ENCODE measurements at places on chromosomes 1 and 21. TPM values are rescaled to one million over a fixed set of nuclear protein-coding genes. Genes with fewer than 3 reads are reported as not detected.

The OBSCN gene
- total RNA-seq, result 191 TPM

DNA sequence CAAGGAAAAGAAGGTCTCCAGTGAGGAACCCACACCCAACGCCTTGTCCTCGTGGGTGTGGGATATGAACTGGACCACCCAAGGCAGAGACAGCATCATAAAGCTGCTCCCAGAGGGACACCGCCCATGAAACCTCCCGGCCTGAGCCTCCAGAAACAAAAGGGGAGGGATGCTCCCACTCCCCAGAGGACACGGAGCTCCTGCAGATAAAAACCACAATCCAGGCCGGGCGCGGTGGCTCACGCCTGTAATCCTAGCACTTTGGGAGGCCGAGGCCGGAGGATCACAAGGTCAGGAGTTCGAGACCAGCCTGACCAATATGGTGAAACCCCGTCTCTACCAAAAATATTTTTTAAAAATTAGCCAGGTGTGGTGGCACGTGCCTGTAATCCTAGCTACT, 66.4 kb downstream of the CHD5 start:
- peaks cover 5% of the 10 kb centered on the region for H3K27me3 ChIP-seq
- H3K4me3 ChIP-seq, result no peak overlapping the region
- H3K4me1 ChIP-seq, result no peaks in the 10 kb centered on the region
- H3K27ac ChIP-seq, result no peak overlapping the region
- no peaks in the 10 kb centered on the region for H3K36me3 ChIP-seq

The GBP6 gene
- not detected for total RNA-seq

GRCh38 chr1:6052543-6053205, 7.0 kb downstream of the KCNAB2 start:
- peaks cover 4% of the 10 kb centered on the region for H3K4me1 ChIP-seq
- no peaks in the 10 kb centered on the region for H3K36me3 ChIP-seq
- H3K4me3 ChIP-seq, result no peak overlapping the region
- peaks cover 46% of the 10 kb centered on the region for H3K27me3 ChIP-seq

DNA sequence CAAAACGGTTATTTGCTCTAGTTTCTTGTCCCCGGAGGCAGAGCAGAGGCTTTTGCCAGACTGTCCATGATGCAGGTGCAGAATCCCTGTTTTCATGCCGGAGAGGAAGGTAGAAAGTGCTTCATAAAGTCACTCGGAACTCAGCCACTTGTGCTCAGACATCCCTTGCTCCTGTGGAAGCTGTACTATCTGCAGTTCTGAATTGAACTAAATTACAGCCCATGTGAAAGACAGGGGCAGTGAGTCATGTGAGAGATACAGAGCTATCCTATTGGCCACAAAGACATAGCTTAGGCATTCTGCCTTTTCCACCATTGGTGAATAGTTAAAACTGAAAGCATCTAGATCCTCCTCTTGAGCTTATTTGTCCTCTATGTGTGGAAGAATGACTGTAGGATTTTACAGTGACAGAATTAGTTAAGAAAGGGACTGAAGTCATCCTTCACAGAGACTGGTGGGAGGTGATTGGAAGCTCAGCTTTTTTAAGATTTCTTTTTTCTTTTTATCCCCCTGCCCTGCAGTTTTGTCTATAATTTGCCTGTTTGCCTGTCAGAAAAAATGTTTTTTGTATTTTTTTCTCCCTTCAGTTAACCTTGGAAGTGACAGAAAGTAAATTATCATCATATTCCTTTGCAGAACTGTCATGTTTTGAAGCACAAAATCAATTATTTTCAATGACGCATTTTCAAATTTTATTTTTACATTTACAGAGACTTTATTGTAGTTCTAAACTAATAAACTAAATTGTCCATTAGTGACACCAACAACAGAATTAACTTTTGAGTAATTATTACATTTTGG, 298.6 kb downstream of the PTPRC start:
- no peaks in the 10 kb centered on the region for H3K27me3 ChIP-seq
- peak; percentile 51 for DNase-seq
- peak overlapping the region; percentile 23 for H3K4me3 ChIP-seq
- H3K4me1 ChIP-seq, result peaks cover 12% of the 10 kb centered on the region
- H3K27ac ChIP-seq, result no peak overlapping the region

- H3K36me3 ChIP-seq, result no peaks in the 10 kb centered on the region
- H3K4me3 ChIP-seq, result no peak overlapping the region
- H3K4me1 ChIP-seq, result no peaks in the 10 kb centered on the region
- H3K27me3 ChIP-seq, result peaks cover 7% of the 10 kb centered on the region
Observed at GRCh38 chr1:47637111-47637685, 199.4 kb downstream of the FOXD2 start.

GRCh38 chr1:203582568-203582967, 44.1 kb upstream of the ATP2B4 start:
- H3K36me3 ChIP-seq, result no peaks in the 10 kb centered on the region
- no peak overlapping the region for H3K27ac ChIP-seq
- no peaks in the 10 kb centered on the region for H3K4me1 ChIP-seq
- DNase-seq, result no peak
- no peak overlapping the region for H3K4me3 ChIP-seq

The ATP6V0B gene
- 171 TPM for total RNA-seq

DNA sequence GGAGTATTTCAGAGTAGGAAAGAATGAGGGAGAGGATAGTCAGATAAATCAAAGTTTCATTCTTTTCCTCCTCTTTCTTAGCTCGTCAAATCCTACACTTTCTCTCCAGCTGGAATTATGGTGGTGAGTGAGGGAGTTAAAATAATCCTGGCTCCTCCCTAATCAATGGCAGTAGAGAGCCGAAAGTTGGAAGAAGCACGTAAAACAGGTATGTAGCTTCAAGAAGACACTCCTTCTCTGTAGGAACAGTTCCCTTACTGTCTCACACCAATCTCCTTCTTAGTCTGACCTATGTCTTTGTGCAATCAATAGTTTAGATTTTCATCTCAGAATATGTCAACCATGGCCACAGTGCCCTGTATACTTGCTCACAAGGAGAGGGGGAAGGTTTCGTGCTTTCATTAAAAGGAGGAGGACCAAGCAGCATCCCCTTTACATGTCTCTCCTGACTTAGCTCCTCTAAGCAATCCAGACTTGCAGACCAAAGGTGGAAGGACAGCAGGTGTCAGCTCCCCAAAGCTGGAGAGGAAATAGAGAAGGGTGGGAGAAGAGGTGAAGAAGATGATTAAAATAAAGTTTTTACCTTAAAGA, 878 bp downstream of the MINDY1 start:
- H3K27ac ChIP-seq, result peak overlapping the region; percentile 93
- no peaks in the 10 kb centered on the region for H3K36me3 ChIP-seq
- DNase-seq, result no peak
- no peaks in the 10 kb centered on the region for H3K27me3 ChIP-seq
- H3K4me1 ChIP-seq, result peaks cover 28% of the 10 kb centered on the region
- H3K4me3 ChIP-seq, result peak overlapping the region; percentile 41

The CFAP126 gene
- not detected for total RNA-seq

Data from cardiac muscle cell (in vitro differentiated cells and primary cell).